Osteoblast (primary cell): ENCODE measurements at places on chromosomes 1 and 21. TPM values are rescaled to one million over a fixed set of nuclear protein-coding genes. Genes with fewer than 3 reads are reported as not detected.

GRCh38 chr1:157380523-157380922, 171.8 kb downstream of the FCRL5 start:
- peaks cover 13% of the 10 kb centered on the region for H3K4me1 ChIP-seq
- H3K27ac ChIP-seq = no peak overlapping the region
- no peak for DNase-seq
- H3K27me3 ChIP-seq = peaks cover 8% of the 10 kb centered on the region
- H3K36me3 ChIP-seq = no peaks in the 10 kb centered on the region
- no peak overlapping the region for H3K4me3 ChIP-seq

- H3K36me3 ChIP-seq = no peaks in the 10 kb centered on the region
- no peak for DNase-seq
- H3K27ac ChIP-seq = no peak overlapping the region
- no peaks in the 10 kb centered on the region for H3K4me1 ChIP-seq
- no peaks in the 10 kb centered on the region for H3K27me3 ChIP-seq
Measured at GRCh38 chr21:17931080-17931479, 111.9 kb upstream of the C21orf91 start.

GRCh38 chr1:2411801-2412394, 466 bp downstream of the PEX10 start:
- peaks cover 19% of the 10 kb centered on the region for H3K36me3 ChIP-seq
- peak overlapping the region; percentile 93 for H3K4me3 ChIP-seq
- H3K27ac ChIP-seq = peak overlapping the region; percentile 72
- peaks cover 16% of the 10 kb centered on the region for H3K4me1 ChIP-seq
- H3K27me3 ChIP-seq = peaks cover under 1% of the 10 kb centered on the region
- peak; percentile 92 for DNase-seq

DNA sequence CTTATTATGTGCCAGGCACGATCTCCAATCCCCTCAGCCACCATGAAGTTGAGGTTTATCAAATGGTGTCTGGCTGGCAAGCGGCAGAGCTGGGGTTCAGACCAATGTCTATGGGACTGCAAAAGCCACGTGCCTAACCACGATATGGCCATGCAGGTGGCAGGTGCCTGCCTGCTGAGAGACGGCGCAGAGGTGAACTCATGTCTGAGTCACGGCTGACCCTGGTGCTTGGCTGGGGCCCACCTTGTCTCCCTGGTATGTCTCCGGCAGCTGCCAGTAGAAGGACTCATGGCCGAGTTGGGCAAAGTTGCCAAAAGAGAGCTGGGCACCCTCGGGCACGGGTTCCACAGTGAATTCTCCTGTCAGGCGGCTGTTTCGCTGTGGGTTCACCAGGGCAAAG, 59.9 kb downstream of the LDLRAD2 start:
- H3K4me3 ChIP-seq = no peak overlapping the region
- peaks cover 92% of the 10 kb centered on the region for H3K36me3 ChIP-seq
- H3K27me3 ChIP-seq = no peaks in the 10 kb centered on the region
- DNase-seq = no peak
- peaks cover 16% of the 10 kb centered on the region for H3K4me1 ChIP-seq

DNA sequence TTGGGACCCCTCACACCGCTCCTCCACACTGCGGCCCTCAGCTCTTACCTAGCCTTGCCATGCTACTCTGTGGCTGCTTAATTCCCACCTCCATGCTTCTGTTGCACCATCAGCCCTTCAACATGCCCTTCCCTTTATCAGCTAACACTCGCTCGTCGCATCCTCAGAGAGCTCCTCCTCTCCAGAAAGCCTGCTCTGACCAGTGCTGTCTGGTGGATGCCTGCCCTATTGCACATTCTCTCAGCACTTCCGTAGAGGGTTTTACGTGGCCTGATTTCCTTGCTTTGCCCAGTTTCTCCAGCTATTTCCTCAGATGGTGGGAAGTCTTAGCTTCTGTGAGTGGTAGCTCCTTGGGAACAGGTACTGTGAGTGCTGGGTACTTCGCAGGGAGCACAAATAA, 10.3 kb upstream of the LAD1 start:
- H3K36me3 ChIP-seq = no peaks in the 10 kb centered on the region
- H3K4me3 ChIP-seq = no peak overlapping the region
- H3K27me3 ChIP-seq = peaks cover 35% of the 10 kb centered on the region
- no peak overlapping the region for H3K27ac ChIP-seq

Gene CCDC27
- not detected in 2 replicates for total RNA-seq

DNA sequence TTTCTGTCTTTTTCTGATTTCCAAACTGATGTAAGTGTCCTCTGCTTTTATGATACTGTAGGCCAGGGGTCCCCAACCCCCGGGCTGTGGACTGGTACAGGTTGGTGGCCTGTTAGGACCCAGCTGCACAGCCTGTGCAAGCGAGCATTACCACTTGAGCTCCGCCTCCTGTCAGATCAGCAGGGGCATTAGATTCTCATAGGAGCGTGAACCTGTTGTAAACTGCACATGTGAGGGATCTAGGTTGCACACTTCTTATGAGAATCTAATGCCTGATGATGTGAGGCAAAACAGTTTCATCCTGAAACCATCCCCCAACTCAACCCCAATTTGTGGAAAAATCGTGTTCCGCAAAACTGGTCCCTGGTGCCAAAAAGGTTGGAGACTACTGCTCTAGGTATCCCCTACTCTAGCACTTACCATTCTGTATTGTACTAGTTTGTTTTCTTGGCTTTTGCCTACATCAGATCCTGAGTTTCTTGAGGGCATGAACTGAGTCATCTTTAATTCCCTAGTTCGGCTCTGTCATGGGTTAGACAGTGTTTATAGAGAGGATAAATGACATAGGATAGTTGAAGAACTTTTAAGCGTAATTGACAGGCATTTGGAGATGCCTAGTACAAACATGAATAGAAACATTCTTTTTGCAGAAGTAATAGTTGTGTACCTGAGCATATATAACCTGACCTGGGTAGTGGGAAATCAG, 4.1 kb downstream of the ABCD3 start:
- H3K4me3 ChIP-seq = no peak overlapping the region
- DNase-seq = no peak
- no peak overlapping the region for H3K27ac ChIP-seq
- H3K36me3 ChIP-seq = no peaks in the 10 kb centered on the region

DNA sequence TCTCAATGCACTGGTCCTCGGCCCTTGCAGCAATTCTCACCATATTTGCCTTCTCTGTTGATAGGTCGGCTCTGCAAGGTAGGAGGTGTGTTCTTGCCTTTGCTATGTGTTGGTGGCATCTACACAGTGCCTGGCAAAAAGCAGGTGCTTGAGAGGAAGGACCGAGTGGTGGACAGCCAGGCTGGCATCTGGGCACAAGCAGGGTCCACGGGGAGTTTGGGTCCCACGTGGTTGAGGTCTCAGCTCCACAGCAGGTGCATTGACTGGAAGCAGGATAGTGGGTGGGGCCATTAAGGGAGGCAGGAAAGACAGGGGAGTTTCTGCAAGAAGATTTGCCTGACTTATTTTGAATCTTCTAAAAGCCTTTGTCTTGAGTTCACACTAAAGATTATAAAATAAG, 81.2 kb upstream of the WNT4 start:
- peaks cover 19% of the 10 kb centered on the region for H3K27me3 ChIP-seq
- no peak overlapping the region for H3K4me3 ChIP-seq
- H3K27ac ChIP-seq = no peak overlapping the region
- no peaks in the 10 kb centered on the region for H3K4me1 ChIP-seq

Gene MFSD2A
- 3.5 and 3.6 TPM in 2 replicates for total RNA-seq

- H3K27ac ChIP-seq = no peak overlapping the region
- H3K4me1 ChIP-seq = no peaks in the 10 kb centered on the region
- peaks cover 88% of the 10 kb centered on the region for H3K27me3 ChIP-seq
- no peak for DNase-seq
Measured at GRCh38 chr1:156440654-156441437, 59.7 kb downstream of the MEF2D start.

DNA sequence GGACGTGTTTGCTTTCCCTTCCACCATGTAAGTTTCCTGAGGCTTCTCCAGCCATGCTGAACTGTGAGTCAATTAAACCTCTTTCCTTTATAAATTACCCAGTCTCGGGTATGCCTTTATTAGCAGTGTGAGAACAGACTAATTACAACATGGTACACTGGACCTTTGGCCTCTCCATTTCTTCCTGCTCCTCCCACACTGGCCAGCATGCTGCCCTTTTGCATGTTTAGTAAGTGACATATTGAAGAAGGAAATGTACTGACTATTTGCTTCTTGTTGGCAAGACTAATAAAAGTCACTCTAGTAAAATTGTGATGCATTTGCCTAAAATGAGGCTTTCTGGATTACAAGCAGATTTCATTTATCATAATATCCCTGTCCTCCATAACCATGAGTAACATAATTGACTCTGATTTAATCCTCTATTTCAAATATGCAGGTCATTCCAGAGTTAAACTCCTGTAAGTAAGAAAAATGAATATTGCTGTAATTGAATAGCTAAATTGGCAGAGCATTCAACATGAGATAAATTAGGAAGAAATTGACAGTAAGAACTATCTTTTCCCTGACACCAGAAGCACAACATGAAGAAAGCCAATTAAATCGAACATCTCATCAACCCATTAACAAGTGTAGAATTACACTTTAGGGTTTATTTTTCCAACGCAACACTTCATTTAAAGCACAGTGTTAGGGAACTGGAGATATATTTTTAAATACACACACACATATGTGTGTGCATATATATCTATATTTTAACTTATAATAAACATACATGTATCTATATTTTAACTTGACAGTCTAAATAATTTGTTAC, 427.8 kb upstream of the ZP4 start:
- no peak overlapping the region for H3K4me3 ChIP-seq
- no peaks in the 10 kb centered on the region for H3K36me3 ChIP-seq
- H3K4me1 ChIP-seq = no peaks in the 10 kb centered on the region
- H3K27me3 ChIP-seq = no peaks in the 10 kb centered on the region

- no peak for DNase-seq
- no peaks in the 10 kb centered on the region for H3K36me3 ChIP-seq
- no peak overlapping the region for H3K27ac ChIP-seq
- H3K4me3 ChIP-seq = no peak overlapping the region
Measured at GRCh38 chr1:246283771-246284410, 223.2 kb downstream of the SMYD3 start.

GRCh38 chr1:113541106-113541505, 150.8 kb downstream of the MAGI3 start:
- no peaks in the 10 kb centered on the region for H3K36me3 ChIP-seq
- DNase-seq = no peak
- no peaks in the 10 kb centered on the region for H3K27me3 ChIP-seq
- peak overlapping the region; percentile 76 for H3K27ac ChIP-seq

Gene CCDC181
- total RNA-seq = 0.29 and 0.36 TPM in 2 replicates

DNA sequence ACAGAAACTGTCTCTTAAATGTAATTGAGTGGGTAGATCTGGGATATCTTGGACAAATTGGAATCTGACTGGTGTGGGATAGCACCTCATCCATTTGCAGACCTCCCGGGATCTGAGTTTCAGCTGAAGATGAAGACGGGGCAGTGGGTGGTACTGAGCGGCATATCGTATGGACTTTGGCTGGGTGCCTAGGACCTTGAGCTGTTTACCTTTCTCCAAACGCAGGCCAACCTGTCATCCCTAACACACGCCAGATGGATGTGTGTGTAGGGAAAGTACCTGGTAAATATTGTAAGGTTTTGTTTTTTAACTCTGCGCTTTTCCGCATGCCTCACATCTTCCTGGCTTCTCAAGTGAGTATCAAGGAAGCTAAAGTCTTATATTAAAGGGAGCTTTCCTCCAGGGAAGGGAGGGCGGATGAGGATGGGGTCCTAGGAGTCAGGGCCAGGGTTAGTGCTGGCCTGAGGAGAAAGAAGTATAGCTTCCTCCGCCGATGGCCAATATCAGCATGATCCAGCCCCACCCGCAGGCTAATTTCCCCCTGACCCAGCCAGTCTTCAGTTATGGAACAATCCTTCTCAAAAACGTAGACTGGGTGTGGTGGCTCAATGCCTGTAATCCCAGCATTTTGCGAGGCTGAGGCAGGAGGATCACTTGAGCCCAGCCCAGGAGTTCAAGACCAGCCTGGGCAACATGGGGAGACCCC, 26.2 kb downstream of the ATP8B2 start:
- H3K4me3 ChIP-seq = no peak overlapping the region
- peaks cover 15% of the 10 kb centered on the region for H3K4me1 ChIP-seq
- H3K36me3 ChIP-seq = peaks cover 31% of the 10 kb centered on the region
- DNase-seq = no peak
- no peak overlapping the region for H3K27ac ChIP-seq
- H3K27me3 ChIP-seq = peaks cover 9% of the 10 kb centered on the region

DNA sequence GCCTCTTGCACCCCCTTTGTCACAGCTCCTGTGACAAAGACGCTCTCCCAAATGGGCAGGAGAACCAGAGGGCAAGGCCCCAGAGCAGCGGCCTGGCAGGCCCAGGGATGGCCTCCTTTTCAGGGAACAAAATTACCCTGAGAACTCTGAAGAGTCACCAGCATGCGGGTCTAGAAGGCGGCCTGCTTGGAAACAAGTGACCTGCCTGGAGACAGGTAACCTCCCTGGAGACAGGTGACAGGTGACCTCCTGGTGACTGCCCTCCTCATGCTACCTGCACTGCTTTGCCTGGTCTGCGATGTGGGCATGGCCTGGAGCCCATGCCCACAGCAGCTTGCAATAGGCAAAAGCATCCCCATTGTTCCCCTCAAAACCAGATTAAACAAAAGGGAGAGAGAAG, 86.5 kb upstream of the ZC3H12A start:
- no peak for DNase-seq
- H3K27ac ChIP-seq = no peak overlapping the region
- no peaks in the 10 kb centered on the region for H3K4me1 ChIP-seq
- no peaks in the 10 kb centered on the region for H3K36me3 ChIP-seq
- no peak overlapping the region for H3K4me3 ChIP-seq

GRCh38 chr1:229161740-229162139, 109.2 kb upstream of the RAB4A start:
- no peaks in the 10 kb centered on the region for H3K36me3 ChIP-seq
- DNase-seq = no peak
- no peak overlapping the region for H3K27ac ChIP-seq
- H3K4me3 ChIP-seq = no peak overlapping the region
- H3K27me3 ChIP-seq = no peaks in the 10 kb centered on the region
- H3K4me1 ChIP-seq = no peaks in the 10 kb centered on the region

GRCh38 chr21:44329086-44329889, 9.9 kb downstream of the CFAP410 start:
- no peaks in the 10 kb centered on the region for H3K4me1 ChIP-seq
- no peak overlapping the region for H3K27ac ChIP-seq
- H3K4me3 ChIP-seq = no peak overlapping the region
- no peaks in the 10 kb centered on the region for H3K36me3 ChIP-seq
- no peak for DNase-seq
- H3K27me3 ChIP-seq = no peaks in the 10 kb centered on the region

Gene SNAP47
- 47.7 and 51.4 TPM in 2 replicates for total RNA-seq

Gene BMP8A
- 0.72 and 2.4 TPM in 2 replicates for total RNA-seq
